ENCODE measurements at places on chromosomes 2 and 18.

GRCh38 chr2:108278631-108279030, 10.1 kb upstream of the SULT1C2 start:
- DNase-seq = no peak
- H3K27ac ChIP-seq = no peak overlapping the region
- no peak overlapping the region for H3K4me3 ChIP-seq
- no peaks in the 10 kb centered on the region for H3K4me1 ChIP-seq

GRCh38 chr2:186503827-186504606, 18.0 kb downstream of the ZC3H15 start:
- H3K36me3 ChIP-seq = peaks cover 43% of the 10 kb centered on the region
- H3K27ac ChIP-seq = peak overlapping the region; percentile 44
- peaks cover 8% of the 10 kb centered on the region for H3K4me1 ChIP-seq
- H3K4me3 ChIP-seq = no peak overlapping the region
- no peak for DNase-seq

GRCh38 chr2:136281281-136282114, 163.5 kb upstream of the CXCR4 start:
- peaks cover 57% of the 10 kb centered on the region for H3K27me3 ChIP-seq
- H3K4me3 ChIP-seq = no peak overlapping the region
- no peak for DNase-seq
- no peak overlapping the region for H3K27ac ChIP-seq

GRCh38 chr2:230712443-230713330, at the start of gene CAB39:
Gene CAB39, plus strand, starts transcription at chr2:230712842. Its CDS starts 47,160 bp downstream, at chr2:230760002.
- H3K4me3 ChIP-seq = peak within 1 kb of the TSS; percentile 97
- peak within 1 kb of the TSS; percentile 97 for H3K27ac ChIP-seq
- peaks cover 5% of the 10 kb centered on the region for H3K36me3 ChIP-seq
- DNase-seq = peak; percentile 94
- peaks cover under 1% of the 10 kb centered on the region for H3K27me3 ChIP-seq

DNA sequence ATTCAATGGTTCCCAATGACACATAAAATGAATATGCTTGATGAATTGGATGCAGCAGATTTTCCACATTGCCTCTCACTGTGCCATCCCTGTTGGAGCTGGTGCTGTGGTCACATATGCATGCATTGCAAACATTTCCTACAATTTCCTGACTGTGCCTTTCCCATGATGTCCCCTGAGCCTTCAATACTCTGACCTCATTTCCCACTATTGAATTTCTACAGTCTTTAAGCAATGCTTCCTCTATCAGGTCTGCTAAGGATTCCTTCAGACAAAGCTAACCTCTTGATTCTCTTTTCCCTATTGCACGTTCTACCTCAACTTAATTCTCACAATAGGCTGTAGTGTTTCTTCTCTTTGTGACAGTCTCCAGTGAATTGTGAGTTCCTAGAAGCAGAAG, 342.5 kb upstream of the CRIM1 start:
- no peaks in the 10 kb centered on the region for H3K4me1 ChIP-seq
- no peaks in the 10 kb centered on the region for H3K36me3 ChIP-seq
- no peak for DNase-seq
- H3K27me3 ChIP-seq = no peaks in the 10 kb centered on the region
- H3K4me3 ChIP-seq = no peak overlapping the region
- H3K27ac ChIP-seq = no peak overlapping the region

DNA sequence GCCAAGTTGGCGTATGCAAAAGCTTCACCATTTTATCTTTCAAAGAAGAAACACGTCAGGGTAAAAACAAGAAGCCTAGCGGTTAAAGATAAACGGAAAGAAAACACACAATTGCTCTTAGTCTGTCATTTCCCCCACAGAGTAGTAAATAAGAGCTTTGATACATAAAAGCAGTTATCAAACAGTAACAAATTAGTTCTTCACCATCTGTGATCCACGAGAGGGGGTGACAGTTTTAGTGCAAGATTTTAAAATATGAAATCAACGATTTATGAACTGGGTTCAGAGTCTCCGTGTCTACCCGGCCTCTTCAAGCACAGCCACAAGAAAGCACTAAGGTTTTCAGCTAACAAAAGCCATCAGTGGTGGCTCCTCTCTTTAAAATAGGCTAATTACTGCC, 703.9 kb upstream of the ID2 start:
- DNase-seq = no peak
- no peak overlapping the region for H3K4me3 ChIP-seq
- H3K27ac ChIP-seq = no peak overlapping the region
- H3K4me1 ChIP-seq = peaks cover 6% of the 10 kb centered on the region
- H3K36me3 ChIP-seq = peaks cover 5% of the 10 kb centered on the region
- peaks cover 4% of the 10 kb centered on the region for H3K27me3 ChIP-seq

- H3K27ac ChIP-seq = no peak overlapping the region
- H3K4me1 ChIP-seq = no peaks in the 10 kb centered on the region
- H3K27me3 ChIP-seq = no peaks in the 10 kb centered on the region
- no peaks in the 10 kb centered on the region for H3K36me3 ChIP-seq
- no peak overlapping the region for H3K4me3 ChIP-seq
These were observed 201.4 kb downstream of the NYAP2 start for GRCh38 chr2:225600865-225601264.

DNA sequence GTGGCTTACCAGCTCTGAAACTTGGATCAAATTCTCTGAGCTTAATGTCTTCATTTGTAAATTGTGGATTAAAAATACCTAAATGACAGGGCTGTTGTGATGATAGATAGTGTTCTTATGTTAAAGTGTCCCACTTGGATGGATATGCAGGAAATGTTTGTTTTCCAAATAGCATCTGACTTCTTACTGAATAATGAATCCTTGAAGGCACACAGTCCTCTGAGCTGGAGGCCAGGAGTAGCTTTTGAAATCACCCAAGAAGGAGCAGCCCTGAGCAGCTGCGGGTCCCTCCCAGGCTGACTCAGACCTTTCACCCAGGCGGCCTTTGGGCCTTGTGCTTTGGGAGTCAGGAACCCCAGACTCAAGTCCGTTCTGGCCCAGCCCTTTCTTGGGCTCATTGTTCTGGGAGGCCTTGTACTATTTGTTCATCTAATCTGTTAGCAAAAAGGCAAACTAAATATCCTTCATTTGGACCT, 173.0 kb upstream of the GATA6 start:
- peaks cover 22% of the 10 kb centered on the region for H3K4me1 ChIP-seq
- no peak overlapping the region for H3K27ac ChIP-seq
- H3K36me3 ChIP-seq = no peaks in the 10 kb centered on the region
- H3K4me3 ChIP-seq = no peak overlapping the region
- DNase-seq = no peak
- no peaks in the 10 kb centered on the region for H3K27me3 ChIP-seq

DNA sequence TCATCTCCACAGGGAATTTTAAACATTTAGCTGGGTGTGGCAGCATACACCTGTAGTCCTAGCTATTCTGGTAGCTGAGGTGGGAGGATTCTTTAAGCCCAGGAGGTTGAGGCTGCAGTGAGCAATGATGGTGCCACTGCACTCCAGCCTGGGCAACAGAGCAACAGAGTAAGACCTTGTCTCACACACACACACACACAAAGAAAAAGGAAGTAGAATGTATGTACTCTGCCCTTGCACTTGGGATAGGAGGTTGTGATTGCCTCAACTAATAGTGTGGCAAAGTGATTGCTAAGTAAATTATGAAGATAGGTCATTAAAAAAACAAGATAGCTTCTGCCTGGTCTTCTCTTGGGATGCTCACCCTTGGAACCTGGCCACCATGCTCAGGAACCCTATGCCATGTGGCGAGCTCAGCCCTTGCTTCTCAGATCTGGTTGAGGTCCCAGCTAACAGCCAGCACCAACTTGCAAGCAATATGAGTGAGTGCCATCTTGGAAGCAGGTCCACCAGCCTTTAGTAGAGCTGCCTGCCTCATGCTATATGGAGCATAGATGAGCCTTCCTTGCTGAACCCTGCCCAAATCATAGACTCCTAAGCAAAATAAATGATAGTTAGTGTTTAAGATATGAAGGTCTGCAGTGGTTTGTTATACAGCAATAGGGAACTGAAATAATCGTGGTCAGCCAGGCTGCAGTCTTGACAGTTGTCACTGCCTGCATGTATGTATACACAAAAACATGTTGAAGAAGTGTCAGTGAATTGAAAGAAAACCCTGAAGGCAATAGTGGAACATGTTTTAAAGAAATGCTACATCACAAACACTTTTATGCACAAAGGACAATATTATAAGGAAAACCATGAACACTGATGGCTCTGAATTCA, 30.1 kb upstream of the PNO1 start:
- no peaks in the 10 kb centered on the region for H3K27me3 ChIP-seq
- H3K4me3 ChIP-seq = no peak overlapping the region
- peaks cover 6% of the 10 kb centered on the region for H3K4me1 ChIP-seq
- no peak overlapping the region for H3K27ac ChIP-seq
- no peak for DNase-seq
- H3K36me3 ChIP-seq = peaks cover 12% of the 10 kb centered on the region

DNA sequence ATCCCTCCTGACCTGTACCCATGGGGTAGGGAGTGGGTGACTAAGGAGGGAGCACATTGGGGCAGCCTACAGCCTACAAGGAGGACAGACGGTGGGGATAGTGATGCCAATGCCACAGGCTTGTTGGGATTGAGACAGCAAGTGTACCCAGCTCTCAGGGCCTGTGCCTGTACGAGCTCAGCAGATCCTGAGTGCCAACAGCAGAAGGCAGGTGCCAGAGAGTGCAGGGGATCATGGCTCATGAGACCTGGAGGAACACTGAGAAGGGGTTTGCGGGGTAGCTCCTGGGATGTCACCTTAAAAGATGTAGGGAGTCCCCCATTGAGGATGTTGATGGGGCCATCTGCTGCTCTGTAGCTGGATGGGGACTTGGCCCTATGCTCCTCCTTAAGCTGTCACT, 10.3 kb upstream of the SNED1 start:
- no peaks in the 10 kb centered on the region for H3K36me3 ChIP-seq
- no peak for DNase-seq
- no peaks in the 10 kb centered on the region for H3K27me3 ChIP-seq
- no peak overlapping the region for H3K27ac ChIP-seq
- peaks cover 4% of the 10 kb centered on the region for H3K4me1 ChIP-seq

- no peaks in the 10 kb centered on the region for H3K36me3 ChIP-seq
- DNase-seq = no peak
- H3K4me3 ChIP-seq = no peak overlapping the region
- no peaks in the 10 kb centered on the region for H3K27me3 ChIP-seq
- H3K27ac ChIP-seq = no peak overlapping the region
These were observed 82.3 kb upstream of the SPRED2 start for GRCh38 chr2:65514555-65515195.

DNA sequence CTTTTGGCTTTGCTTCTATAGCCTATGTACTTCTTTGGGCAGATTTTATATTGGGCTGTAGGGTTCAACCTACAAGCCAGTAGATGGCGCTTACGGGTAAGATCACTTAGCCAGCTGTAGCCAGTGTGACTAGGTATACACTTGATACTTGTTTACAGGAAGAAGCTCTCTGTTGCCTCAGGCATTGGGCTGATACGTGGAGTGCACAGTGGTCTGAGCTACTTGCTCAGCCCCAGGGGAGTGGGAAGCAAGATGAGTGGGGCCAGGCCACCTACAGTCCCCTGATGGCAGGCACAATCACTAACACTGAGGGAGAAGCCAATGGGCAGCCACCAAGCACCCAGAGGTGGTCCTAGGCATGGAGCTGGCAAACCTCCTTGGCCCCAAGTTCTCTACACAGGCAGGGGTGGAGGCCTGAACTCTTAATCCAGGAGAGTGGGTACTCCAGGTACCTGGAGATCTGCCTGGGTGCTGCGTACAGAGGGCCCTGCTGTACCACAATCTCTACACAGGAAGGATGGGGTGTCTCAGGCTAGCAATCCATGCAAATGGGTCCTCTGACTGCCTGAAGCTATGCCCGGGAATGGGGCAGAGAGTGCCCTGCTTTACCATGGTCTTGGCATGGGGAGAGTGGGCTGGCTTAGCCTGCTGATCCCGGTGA, 122.2 kb downstream of the NCOA1 start:
- no peak overlapping the region for H3K4me3 ChIP-seq
- H3K4me1 ChIP-seq = no peaks in the 10 kb centered on the region
- no peaks in the 10 kb centered on the region for H3K27me3 ChIP-seq

DNA sequence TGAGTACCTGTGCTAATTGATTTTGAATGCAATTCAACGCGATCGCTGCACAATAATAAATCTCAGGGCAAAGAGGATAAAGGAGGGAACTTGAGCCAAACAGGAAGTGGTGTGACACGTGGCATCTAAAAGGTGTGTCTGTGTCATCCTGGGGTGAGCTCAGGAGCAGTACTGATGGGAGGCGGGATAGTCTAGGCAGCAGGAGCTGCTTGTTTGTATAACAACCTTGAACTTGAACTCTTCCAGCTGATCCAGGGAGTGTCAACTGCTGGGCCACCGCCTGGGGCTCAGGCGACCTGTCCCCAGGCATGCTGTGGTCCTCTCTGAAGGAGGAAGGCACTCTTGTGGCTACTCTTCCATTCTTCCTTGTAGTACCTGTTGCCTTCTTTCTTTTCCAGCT, 61.2 kb downstream of the BOD1L2 start:
- peaks cover 32% of the 10 kb centered on the region for H3K27me3 ChIP-seq
- H3K27ac ChIP-seq = no peak overlapping the region
- H3K4me3 ChIP-seq = no peak overlapping the region
- H3K36me3 ChIP-seq = no peaks in the 10 kb centered on the region
- DNase-seq = no peak

DNA sequence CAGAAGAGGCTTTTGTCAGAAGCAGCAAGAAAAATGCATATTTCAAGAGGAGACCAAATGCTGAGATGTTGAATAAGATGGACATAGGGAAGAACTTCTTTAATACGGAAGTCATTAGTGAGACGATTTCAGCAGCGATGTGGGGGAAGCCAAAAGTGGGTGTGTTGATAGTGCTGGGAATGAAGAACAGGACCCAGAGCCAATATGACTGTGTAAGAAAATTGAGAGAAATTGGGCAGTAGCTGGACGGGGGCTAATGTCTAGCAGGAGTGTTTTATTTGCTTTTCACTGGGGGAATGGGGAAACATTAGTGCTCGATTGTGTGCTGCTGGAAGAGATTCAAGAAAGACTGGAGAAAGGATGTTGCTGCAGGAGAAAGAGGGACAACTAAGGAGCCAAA, 788.7 kb upstream of the KLHL29 start:
- no peak overlapping the region for H3K27ac ChIP-seq
- H3K27me3 ChIP-seq = peaks cover 3% of the 10 kb centered on the region
- no peaks in the 10 kb centered on the region for H3K36me3 ChIP-seq
- peaks cover 14% of the 10 kb centered on the region for H3K4me1 ChIP-seq

DNA sequence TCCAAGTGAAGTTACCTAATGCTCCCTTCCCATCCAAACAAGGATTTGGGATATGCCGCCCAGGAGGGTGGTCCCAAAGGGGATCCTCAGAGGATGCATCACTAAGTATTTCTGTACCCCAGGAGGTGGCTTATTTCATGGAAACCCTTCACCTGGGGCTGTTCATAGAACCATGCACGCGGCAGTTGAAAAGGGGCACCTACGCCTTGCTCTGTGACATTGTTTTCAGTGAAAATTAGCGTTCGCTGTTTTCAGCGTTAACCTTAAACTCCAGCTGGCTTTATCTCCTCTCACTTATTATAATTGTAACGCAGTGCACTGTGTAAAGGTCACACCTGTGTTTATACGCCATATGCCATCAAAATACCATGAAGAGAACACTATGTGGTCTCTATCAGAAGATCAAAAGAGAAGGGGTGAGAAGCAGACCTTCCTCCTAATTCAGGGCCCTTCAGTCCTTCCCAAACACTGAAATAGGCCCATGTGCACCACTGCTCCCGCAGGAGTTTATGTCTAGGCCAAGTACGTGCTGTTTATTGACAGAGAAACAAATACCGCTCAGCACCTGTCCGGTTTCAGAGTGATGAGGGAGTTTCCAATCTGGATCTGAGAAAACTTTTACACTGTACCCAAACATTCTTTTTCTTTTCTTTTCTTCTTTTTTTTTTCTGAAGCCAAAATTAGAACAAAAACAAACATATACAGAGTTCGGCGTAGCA, 162.1 kb downstream of the BCL2 start:
- H3K27me3 ChIP-seq = no peaks in the 10 kb centered on the region
- DNase-seq = no peak
- no peak overlapping the region for H3K4me3 ChIP-seq
- no peak overlapping the region for H3K27ac ChIP-seq
- peaks cover 15% of the 10 kb centered on the region for H3K36me3 ChIP-seq
